ENCODE measurements at places on chromosomes 7 and 10.

DNA sequence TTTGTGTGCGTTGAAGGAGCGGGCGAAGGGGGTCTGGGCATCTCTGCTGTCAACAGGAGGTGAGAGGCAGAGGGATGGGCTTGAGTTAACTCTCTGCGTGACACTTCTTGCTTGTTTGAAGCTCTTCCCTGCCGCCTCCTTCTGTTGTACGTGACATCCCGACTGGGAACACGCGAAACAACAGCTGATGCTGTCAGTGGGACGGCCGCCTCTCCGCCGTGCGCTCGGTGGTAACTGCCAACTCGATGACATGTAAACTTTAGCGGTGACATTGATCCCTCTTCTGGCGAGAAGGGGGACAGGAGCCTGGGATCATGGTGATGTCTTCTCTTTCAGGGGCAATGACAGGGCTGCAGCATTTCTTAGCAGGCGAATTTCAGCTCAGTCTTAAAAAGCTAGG, 394.5 kb downstream of the TYW1 start:
- DNase-seq, result no peak

- DNase-seq, result no peak
Measured at GRCh38 chr10:85761906-85762445, 604.6 kb downstream of the GRID1 start.

- no peak for DNase-seq
Measured at GRCh38 chr7:43454936-43455518, 127.9 kb upstream of the STK17A start.

DNA sequence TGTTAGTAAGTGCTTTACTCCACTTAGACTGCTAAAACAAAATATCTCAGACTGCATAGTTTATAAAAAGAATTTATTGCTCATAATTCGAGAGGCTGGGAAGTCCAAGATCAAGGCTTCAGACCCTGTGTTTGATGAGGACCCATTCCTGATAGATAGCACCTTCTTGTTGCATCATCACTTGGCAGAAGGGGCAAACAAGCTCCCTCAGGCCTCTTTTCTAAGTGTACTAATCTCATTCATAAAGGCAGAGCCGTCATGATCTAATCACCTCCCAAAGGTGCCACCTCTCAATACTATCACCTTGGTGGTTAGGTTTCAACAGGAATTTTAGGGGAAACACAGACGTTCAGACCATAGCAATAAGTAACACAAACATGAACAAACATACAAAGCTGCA, 55.4 kb downstream of the CRPPA start:
- no peak for DNase-seq

- DNase-seq, result no peak
Measured at GRCh38 chr10:118845776-118846175, 91.0 kb upstream of the CACUL1 start.

- no peak for DNase-seq
Measured at GRCh38 chr10:37263304-37263703, 137.9 kb downstream of the ANKRD30A start.

- no peak for DNase-seq
Measured at GRCh38 chr10:42637142-42637541, 1.2 kb downstream of the ZNF33B start.

- no peak for DNase-seq
Measured at GRCh38 chr10:83678850-83679249, 460.5 kb upstream of the GHITM start.

DNA sequence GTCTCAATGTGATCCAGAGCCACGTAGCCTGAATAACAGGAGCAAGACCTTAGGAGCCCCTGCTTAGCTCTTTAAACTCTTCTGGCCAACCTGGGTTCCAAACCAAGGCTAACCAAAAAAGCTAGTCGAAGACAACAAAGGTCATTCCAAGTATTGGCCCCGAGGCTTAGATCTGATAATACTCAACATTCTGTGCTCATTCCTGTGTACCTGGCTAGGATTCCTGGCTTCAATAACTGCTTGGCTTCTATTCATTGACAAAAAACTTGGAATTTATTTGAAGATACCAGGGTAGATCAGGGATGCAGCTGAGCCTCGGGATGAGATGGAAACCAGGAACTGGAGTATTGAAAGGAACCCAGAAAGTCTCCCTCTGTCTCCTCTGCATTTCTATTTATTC, 4.1 kb upstream of the SGMS1 start:
- no peak for DNase-seq

DNA sequence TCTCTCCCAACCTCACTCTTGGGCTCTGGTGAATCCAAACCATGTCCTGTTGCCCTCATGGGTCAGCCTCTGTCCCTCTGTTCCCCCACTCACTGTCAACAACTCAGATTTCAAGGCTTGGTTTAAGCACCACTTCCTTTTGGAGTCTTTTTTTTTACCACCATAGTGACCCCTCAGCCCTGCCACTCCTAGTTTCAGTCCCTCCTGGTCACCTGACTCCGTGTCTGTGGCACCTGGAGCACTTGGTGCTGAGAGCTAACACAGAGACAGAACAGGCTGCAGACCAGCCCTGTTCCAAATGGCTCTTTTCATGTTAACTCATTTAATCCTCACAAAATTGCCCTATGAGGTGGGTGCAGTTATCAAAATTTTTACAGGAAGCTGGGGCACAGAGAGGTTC, 53.6 kb upstream of the SMNDC1 start:
- no peak for DNase-seq

- DNase-seq, result no peak
Measured at GRCh38 chr10:59499460-59499859, 137.1 kb upstream of the FAM13C start.

DNA sequence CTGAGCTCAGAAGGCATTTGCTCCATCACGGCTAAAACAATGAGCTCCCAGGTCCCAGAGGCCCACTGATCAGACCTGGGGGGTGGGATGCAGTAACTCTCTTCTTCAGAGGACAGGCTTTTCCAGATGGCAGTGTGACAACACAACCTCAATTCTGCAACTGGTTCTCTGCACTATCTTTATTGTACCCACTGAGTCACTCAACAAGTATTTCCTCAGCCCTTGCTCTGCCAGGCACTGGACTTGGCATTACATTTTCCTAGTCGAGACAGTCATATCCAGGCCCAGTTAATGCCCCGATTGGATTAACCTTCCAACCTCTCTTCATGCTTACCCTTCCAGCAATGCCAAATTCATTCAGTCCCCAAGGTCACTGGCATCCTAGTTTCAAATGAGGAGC, 72.6 kb downstream of the JAZF1 start:
- DNase-seq, result no peak

DNA sequence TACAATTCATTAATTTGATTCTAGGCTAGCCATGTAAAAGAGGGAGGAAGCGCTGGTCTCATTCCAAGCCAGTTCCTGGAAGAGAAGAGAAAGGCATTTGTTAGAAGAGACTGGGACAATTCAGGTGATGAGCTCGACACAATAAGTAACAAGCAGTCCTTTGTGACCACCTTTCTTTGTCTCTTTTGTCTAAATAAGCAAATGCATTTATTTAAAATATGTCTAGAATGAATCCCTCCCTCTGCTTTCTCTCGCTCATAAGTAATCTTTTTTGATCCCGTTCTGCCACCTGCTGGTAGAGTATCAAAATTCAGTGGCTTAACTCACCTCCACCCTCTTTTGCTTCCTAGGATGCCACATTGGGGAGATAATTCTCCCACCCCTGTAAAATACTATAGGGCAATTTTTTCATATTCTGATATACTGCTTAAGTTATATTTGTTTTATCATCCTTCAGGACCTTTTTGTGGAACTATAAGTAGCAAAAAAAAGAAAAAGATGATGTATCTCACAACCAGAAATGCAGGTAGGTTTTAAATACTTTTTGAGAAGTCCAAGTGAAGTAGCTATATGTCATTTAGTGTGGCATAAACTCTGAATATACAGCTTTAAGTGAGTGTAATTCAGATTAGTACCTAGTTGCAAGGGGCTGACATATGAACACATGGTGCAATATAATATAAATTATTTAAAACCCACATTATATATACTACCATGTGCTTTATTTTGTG, 91.5 kb downstream of the GSDME start:
- DNase-seq, result peak; percentile 42

GRCh38 chr7:7446616-7447015, 89.1 kb downstream of the COL28A1 start:
- DNase-seq, result no peak

DNA sequence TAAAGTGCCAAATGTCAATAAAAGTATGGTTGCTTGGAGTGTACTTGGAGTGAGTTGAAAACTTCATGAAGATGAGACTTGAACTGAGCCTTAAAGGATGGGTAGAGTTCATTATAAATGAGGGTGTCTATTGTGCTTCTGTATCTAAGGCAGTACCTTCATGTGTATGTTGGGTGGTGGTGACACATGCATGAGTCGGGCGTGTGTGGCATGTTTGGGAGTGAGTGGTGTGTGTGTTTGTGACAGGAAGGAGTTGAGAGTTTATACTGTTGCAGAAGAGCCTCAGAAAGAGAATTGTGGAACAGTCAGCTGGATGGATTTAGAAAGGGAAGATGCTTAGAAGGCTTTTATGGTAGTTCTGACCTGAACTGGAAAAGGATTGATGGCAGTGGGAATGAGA, 6.0 kb upstream of the ZRANB1 start:
- no peak for DNase-seq

GRCh38 chr7:85749696-85750453, 563.0 kb upstream of the SEMA3D start:
- no peak for DNase-seq

- no peak for DNase-seq
Measured at GRCh38 chr7:149871576-149871975, 2.2 kb upstream of the ATP6V0E2 start.

- no peak for DNase-seq
Measured at GRCh38 chr10:1628757-1629156, 108.6 kb downstream of the ADARB2 start.

- no peak for DNase-seq
Measured at GRCh38 chr7:117654780-117655179, 175.0 kb downstream of the CFTR start.

GRCh38 chr10:80460399-80461207, 6.5 kb downstream of the TSPAN14 start:
- DNase-seq, result no peak

DNA sequence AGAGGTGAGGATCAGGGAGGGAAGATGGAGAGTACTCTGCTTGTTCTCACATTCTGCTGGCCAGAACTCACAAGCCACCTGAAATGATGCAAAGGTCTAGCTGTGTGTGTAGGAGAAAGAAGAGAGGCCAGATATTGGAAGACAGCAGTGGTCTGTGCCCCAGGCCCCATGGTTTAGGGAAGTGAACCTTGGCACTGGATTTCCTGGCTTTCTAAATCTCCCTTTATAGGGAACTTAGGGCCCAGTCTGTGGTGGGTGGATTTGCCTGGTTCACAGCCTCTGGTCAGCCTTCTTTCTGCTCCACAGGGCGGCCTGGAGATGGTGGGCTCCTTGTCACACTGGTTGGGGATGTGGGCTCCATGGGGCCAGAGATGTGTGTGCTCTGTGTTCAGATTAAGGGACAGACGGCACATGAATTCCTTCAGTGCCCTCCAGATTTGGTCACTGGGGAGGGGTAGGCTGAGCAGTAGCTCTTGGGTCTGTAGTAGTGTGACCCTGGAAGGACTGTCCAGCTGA, 9.5 kb upstream of the SH2D4B start:
- no peak for DNase-seq

- DNase-seq, result no peak
Measured at GRCh38 chr7:41403291-41403690, 299.6 kb downstream of the INHBA start.

Data from CD4-positive, alpha-beta memory T cell (primary cell).